Adrenal gland (tissue), 19 donors: ENCODE measurements at places on chromosomes 7 and 10.

GRCh38 chr10:79159141-79159651 lies 90.4 kb downstream of the ZMIZ1 start:
- DNase-seq = peak; percentile 80
- H3K27ac ChIP-seq = peak overlapping the region; percentile 52
- no peak overlapping the region for H3K4me3 ChIP-seq

- H3K27ac ChIP-seq = no peak overlapping the region
- H3K4me1 ChIP-seq = peaks cover 22% of the 10 kb centered on the region
- H3K27me3 ChIP-seq = no peaks in the 10 kb centered on the region
- no peaks in the 10 kb centered on the region for H3K36me3 ChIP-seq
- no peak for DNase-seq
Observed at GRCh38 chr10:114653926-114654325, 4.1 kb downstream of the ABLIM1 start.

DNA sequence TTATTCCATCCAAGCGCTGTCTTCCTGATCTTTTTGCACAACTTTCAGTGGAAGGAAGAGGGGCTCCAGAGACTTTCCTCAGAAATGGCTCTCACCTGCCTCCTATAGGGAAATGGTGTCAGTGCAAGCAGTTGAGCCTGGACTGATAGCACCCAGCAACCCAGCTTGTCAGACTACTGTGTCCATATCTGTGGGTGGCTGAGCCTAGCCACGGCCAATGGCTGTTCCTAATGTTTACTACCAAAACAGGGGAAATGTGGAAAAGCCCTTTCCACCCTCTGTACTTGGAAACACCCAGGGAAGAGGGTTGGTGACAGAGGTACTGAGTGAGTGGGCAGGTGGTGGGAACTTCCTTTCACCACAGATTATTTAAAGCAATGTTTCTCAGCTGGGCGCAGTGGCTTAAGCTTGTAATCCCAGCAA lies 4.3 kb upstream of the YKT6 start:
- H3K27me3 ChIP-seq = peaks cover 2% of the 10 kb centered on the region
- DNase-seq = peak; percentile 61
- H3K4me1 ChIP-seq = peaks cover under 1% of the 10 kb centered on the region
- H3K36me3 ChIP-seq = no peaks in the 10 kb centered on the region

DNA sequence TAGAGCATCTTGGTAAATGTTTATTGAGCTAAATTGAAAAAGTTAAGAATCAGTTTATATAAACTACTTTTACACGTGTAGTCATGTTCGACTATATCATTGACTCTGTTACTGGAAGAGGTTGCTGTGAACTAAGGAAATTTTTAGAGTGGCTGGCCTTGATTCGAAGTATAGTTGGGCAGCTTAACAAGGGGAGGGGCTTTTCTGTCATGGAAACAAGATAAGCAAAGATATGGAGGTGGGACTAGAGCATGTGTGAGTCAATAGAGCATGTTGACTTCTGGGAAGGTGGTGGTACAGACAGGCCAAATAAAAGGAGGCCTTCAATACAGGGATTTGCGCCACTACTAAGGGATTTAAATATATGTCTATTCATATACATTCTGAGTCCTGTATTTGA lies 7.6 kb downstream of the ATP5F1C start:
- no peak overlapping the region for H3K4me3 ChIP-seq
- H3K27ac ChIP-seq = peak overlapping the region; percentile 85
- peaks cover 83% of the 10 kb centered on the region for H3K4me1 ChIP-seq
- no peaks in the 10 kb centered on the region for H3K36me3 ChIP-seq
- no peaks in the 10 kb centered on the region for H3K27me3 ChIP-seq

DNA sequence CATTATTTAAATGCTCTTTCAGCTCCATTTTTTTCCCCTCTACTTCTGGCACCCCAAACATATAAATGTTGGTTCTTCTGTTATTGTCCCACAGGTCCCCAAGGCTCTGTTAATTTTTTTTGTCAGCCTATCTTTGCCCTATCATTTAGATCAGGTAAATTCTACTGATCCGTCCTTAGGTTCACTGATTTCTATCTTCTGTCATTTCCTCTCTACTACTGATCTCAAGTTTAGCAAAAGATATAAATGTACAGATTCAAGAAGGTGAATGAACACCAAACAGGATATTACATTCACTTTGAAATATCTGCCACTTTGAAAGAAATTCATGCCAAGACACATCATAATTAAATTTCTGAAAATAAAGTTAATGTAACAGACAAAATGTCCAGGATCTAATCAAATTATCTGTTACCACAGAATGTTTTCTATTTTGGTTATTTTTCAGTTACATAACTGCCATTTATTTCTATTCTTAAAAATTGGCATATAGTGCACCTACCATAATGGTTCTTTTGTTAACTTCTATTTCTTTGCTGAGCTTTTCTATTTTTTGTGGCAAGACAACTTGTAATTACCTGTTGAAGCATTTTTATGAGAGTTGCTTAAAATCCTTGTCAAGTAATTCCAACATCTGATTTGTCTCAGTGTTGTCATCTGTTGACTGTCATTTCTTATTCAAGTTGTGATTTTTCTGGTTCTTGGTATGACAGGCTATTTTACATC lies 12.1 kb upstream of the CUBN start:
- no peaks in the 10 kb centered on the region for H3K27me3 ChIP-seq
- H3K4me3 ChIP-seq = no peak overlapping the region
- no peaks in the 10 kb centered on the region for H3K36me3 ChIP-seq
- H3K27ac ChIP-seq = no peak overlapping the region
- H3K4me1 ChIP-seq = no peaks in the 10 kb centered on the region

DNA sequence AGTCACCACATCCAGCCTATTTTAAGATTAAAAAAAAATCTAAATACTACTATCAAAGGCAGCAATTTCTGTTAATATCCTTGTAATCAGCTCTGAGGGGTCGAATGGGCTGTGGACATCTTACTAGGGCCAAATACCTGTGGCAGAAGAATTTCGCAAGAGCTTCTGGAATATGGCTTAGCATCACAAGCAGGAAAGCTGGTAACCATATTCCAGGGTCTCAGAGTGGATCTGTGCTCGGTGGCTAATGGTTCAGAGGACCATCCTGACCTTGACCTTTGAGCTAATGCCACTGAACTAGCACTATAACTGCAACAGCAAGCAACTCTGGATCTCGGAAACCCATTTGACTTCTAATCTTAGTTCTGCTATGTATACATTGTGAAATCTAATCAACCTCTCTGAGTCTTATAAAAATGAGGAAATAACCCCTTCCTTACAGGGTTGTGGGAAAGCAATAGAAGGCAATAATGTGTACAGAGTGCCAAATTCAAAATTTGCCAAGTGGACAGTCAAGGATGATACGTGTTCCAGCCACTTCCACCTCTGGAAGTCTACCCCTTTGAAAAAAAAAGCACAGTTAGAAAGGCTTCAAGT lies 65.5 kb downstream of the CYP26A1 start:
- no peak for DNase-seq
- no peaks in the 10 kb centered on the region for H3K36me3 ChIP-seq
- no peaks in the 10 kb centered on the region for H3K4me1 ChIP-seq
- no peak overlapping the region for H3K27ac ChIP-seq
- H3K27me3 ChIP-seq = no peaks in the 10 kb centered on the region

GRCh38 chr7:87739306-87739705 lies 111.1 kb downstream of the RUNDC3B start:
- H3K4me3 ChIP-seq = no peak overlapping the region
- no peaks in the 10 kb centered on the region for H3K4me1 ChIP-seq
- no peak for DNase-seq
- no peak overlapping the region for H3K27ac ChIP-seq

GRCh38 chr10:127117125-127117524 lies 79.3 kb downstream of the INSYN2A start:
- H3K4me3 ChIP-seq = no peak overlapping the region
- peak; percentile 52 for DNase-seq
- H3K27ac ChIP-seq = no peak overlapping the region
- no peaks in the 10 kb centered on the region for H3K4me1 ChIP-seq
- no peaks in the 10 kb centered on the region for H3K27me3 ChIP-seq

- H3K27ac ChIP-seq = no peak overlapping the region
- no peaks in the 10 kb centered on the region for H3K4me1 ChIP-seq
- no peak overlapping the region for H3K4me3 ChIP-seq
- DNase-seq = no peak
- H3K36me3 ChIP-seq = no peaks in the 10 kb centered on the region
- H3K27me3 ChIP-seq = no peaks in the 10 kb centered on the region
Observed at GRCh38 chr10:58054881-58055280, 212.8 kb downstream of the IPMK start.

DNA sequence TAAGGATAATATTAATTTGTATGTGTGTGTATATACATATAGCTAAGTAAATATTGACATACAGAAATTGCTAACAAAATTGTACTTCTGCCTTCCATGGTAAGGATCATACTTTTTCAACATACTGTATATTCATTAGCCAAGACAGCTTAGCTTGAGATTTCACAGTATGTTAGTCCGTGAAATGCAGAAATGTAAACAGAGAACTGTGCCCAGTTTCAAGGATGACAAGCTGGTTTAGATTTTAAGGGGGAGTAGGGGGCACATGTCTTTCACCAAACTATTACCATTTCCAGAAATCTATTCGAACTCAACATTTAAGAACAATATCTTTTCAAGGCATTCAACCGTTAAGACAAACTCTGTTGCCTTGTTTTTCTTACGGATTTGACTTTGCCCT lies 182.2 kb downstream of the SORCS1 start:
- H3K36me3 ChIP-seq = no peaks in the 10 kb centered on the region
- H3K27me3 ChIP-seq = no peaks in the 10 kb centered on the region
- no peak overlapping the region for H3K4me3 ChIP-seq
- H3K27ac ChIP-seq = no peak overlapping the region
- no peak for DNase-seq
- no peaks in the 10 kb centered on the region for H3K4me1 ChIP-seq

DNA sequence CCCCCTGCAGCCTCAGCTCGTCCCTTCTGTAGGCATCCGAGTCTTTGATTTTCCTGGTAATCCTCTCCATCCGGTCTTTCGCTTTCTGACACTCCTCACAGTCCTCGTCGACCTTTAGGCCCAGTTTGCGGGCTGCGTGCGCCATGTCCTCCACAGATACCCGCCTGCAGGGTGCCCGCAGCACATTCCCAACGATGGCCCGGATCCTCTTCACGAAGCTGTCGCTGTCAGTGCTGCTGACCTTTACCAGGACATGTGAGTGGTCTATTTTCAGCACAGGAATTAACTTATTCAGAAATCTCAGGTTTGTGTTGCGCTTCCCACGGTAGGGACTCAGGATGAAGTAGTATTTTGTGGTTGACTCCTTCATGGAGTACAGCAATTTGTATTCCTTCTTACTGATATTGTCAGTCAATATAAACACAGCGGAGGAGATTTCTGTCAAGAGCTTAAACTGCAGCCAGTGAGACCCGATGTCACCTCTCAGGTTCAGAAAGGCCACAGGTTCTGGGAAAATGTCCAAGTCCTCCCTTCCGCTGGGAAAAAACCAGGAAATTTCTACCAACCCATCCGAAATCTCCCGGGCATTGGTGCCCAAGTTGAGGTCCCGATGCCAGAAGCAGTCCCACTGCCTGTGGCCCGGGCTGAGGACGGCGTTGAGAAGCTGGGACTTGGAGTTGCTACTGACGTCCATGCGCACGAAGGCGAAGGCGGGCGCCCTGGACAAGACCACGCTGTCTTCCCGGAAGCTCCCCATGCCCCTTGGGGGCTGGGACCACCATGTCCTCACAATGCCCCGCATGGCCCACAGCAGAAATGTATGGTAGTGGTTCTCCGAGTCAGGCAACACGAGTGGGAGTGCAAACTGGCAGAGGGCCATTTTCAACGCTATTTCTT lies 8.9 kb upstream of the MRPS24 start:
- H3K27me3 ChIP-seq = no peaks in the 10 kb centered on the region
- H3K4me3 ChIP-seq = no peak overlapping the region
- H3K36me3 ChIP-seq = no peaks in the 10 kb centered on the region
- peaks cover 30% of the 10 kb centered on the region for H3K4me1 ChIP-seq
- DNase-seq = no peak

GRCh38 chr7:92797284-92797683 lies 39.1 kb downstream of the CDK6 start:
- H3K27me3 ChIP-seq = no peaks in the 10 kb centered on the region
- H3K27ac ChIP-seq = peak overlapping the region; percentile 15
- no peaks in the 10 kb centered on the region for H3K36me3 ChIP-seq
- DNase-seq = no peak
- peaks cover 49% of the 10 kb centered on the region for H3K4me1 ChIP-seq
- no peak overlapping the region for H3K4me3 ChIP-seq

- H3K27me3 ChIP-seq = no peaks in the 10 kb centered on the region
- no peak overlapping the region for H3K27ac ChIP-seq
- DNase-seq = no peak
- H3K36me3 ChIP-seq = peaks cover 92% of the 10 kb centered on the region
- no peaks in the 10 kb centered on the region for H3K4me1 ChIP-seq
Observed at GRCh38 chr7:75064291-75064690, 9.3 kb downstream of the RCC1L start.

- no peak overlapping the region for H3K27ac ChIP-seq
- peaks cover 74% of the 10 kb centered on the region for H3K36me3 ChIP-seq
- H3K4me1 ChIP-seq = peaks cover 28% of the 10 kb centered on the region
- H3K27me3 ChIP-seq = no peaks in the 10 kb centered on the region
- no peak overlapping the region for H3K4me3 ChIP-seq
Observed at GRCh38 chr7:44764665-44765578, 16.3 kb downstream of the ZMIZ2 start.

- DNase-seq = no peak
- no peaks in the 10 kb centered on the region for H3K27me3 ChIP-seq
- H3K27ac ChIP-seq = no peak overlapping the region
- no peaks in the 10 kb centered on the region for H3K36me3 ChIP-seq
Observed at GRCh38 chr10:108167766-108168165, 1003.3 kb upstream of the SORCS1 start.

- peaks cover 3% of the 10 kb centered on the region for H3K4me1 ChIP-seq
- no peaks in the 10 kb centered on the region for H3K36me3 ChIP-seq
- no peak overlapping the region for H3K27ac ChIP-seq
- H3K27me3 ChIP-seq = no peaks in the 10 kb centered on the region
- no peak for DNase-seq
Observed at GRCh38 chr7:105787793-105788192, 88.6 kb downstream of the ATXN7L1 start.

DNA sequence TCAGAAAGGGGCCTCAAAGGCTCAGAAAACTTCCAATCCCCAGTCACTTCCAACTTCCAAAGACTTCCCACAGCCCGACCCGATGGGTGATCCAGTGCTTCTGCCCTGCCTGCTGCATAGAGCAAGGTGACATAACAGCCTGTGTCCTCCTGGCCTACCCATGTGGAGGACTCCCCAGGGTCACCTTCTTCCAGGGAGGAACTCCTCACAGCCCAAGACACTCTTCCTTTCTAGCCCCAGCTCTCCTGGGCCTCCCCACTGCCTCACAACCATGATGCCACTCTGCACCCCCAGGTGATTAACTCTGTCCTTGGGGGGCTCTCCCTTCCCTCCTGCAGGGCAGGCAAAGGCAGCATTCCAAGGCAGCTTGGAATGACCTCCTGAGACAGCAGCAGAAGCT lies 158.4 kb upstream of the PDE1C start:
- H3K27ac ChIP-seq = no peak overlapping the region
- DNase-seq = no peak
- no peaks in the 10 kb centered on the region for H3K36me3 ChIP-seq
- no peaks in the 10 kb centered on the region for H3K27me3 ChIP-seq
- no peaks in the 10 kb centered on the region for H3K4me1 ChIP-seq

GRCh38 chr7:94392393-94392786 lies 2.3 kb upstream of the COL1A2 start:
- peak overlapping the region; percentile 40 for H3K27ac ChIP-seq
- no peak for DNase-seq
- H3K4me3 ChIP-seq = no peak overlapping the region
- no peaks in the 10 kb centered on the region for H3K36me3 ChIP-seq
- H3K4me1 ChIP-seq = peaks cover 11% of the 10 kb centered on the region
